Stimulated activated CD4-positive, alpha-beta T cell treated with anti-CD3 and anti-CD28 coated beads, Interleukin-4, amount 100 ng/mL, for 4 hours (primary cell): ENCODE measurements at places on chromosomes 16 and 17.

GRCh38 chr17:73514146-73514863 is 129.9 kb downstream of the SDK2 start:
- DNase-seq: no peak

- no peak for DNase-seq
Measured at GRCh38 chr17:45016237-45016636, 35.2 kb downstream of the DCAKD start.

GRCh38 chr17:69597898-69598692 is 183.6 kb downstream of the MAP2K6 start:
- DNase-seq: no peak

DNA sequence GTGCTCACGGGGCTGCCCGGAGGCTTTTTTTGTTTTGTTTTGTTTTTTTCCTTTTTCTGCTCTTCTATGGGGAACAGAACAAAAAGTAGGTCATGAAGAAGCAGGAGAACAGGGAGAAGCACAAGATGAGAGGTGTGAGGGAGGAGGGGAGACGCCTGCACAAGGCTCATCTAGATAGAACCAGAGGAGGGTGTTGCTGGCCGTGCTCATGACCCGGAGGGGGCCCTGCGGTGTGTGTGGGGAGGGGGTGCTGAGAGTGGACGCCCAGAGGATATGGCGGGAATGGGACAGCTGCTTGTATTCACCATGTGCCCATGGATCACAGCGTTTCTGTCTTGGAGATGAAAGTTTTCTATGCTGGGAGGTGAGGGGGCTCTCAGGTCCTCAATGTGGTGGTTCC is 183.7 kb downstream of the FOXL1 start:
- DNase-seq: no peak

DNA sequence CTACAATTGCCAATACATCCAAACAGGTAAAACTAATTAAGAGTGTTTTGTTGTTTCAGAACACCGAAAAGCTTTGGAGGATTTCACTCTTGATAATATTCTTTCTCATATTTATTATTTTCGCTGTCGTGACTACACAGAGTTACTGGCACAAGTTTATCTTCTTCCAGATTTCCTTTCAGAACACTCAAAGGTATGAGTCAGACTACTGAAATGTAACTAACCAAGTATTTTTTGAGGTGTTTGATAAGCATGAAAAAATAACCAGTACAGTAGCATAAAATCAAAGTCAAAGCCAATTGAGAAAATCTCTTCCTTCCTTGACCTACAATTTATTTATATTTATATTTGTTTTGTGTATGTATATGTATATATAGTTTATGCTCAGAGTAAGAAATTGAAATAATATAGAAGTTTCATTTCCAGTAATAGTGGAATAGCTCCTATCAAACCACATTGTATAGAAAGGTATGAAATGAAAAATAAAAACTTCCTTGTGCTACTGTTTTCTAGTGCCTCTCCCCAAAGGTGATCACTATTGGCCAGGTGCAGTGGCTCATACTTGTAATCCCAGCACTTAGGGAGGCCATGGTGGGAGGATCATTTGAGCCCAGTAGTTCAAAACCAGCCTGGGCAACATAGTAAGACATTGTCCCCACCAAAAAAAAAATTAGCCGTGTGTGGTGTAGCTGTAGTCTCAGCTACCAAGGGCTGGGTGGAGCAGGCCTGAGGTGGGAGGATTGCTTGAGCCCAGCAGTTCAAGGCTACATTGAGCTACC is 10.9 kb downstream of the RAD51C start:
- DNase-seq: no peak

GRCh38 chr17:18143044-18143936 is 34.7 kb downstream of the MYO15A start:
- DNase-seq: no peak
